ENCODE measurements at places on chromosomes 12 and 14.

GRCh38 chr12:120292411-120292660 lies 633 bp upstream of the RNU4-2 start:
- no peak for DNase-seq

GRCh38 chr12:1189163-1189562 lies 198.1 kb downstream of the ERC1 start:
- no peak for DNase-seq

- DNase-seq: no peak
Observed at GRCh38 chr12:79267580-79267979, 403.0 kb downstream of the SYT1 start.

GRCh38 chr14:61533513-61534255 lies 161.6 kb upstream of the HIF1A start:
- DNase-seq: no peak

- no peak for DNase-seq
Observed at GRCh38 chr14:53273671-53274072, 120.5 kb upstream of the DDHD1 start.

DNA sequence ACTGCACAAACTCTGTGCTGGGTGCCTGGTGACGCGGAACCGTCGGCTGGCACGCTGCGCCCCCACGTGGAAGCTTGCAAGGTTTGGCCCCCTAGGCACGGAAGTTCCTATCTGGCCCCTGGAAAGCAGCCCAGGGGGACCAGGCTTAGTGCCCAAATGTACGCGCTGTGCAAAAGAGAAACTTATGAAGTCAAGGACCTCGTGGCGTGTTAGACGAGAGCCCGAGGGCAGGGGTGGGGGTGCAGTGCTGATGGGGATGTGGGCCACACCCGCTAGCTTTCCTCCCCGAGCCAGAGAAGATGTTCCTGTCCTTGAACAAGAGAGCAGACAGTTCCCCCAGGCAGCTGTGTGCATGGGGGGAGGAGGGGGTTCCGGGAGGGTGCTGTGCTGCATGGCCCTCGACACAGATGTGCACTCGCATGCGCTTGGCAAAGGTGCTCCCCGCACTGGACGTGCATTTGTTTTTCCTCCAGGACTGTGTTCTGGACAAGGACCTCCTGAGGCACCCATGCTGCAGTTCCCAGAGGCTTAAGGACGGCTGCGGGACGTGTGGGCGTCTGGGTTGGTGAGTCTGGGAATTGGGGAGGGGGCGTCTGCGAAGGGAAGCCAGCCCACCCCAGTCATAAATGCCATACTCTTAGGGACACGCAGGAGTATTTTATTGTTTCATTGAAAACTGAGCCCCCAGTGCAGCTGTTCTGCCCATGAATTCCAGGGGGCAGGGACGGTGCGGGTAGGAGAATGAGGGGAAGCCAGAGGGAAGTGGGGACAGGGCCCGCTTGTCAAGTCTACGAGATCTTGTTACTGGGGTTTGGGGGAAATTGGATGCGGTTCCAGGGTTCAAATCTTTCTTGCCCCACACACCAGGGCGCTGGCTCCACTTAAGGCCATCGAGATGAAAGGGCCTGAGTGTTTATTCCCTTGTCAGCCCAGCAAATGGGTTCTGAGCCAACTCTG lies 80.0 kb downstream of the NTF3 start:
- no peak for DNase-seq

- peak; percentile 52 for DNase-seq
Observed at GRCh38 chr12:1117970-1118563, 127.0 kb downstream of the ERC1 start.
